ENCODE measurements at places on chromosomes 1 and 21.
A peak's percentile ranks its signal among the peaks of the same experiment; 100 is the strongest.

- no peak for DNase-seq
These were observed 86.6 kb downstream of the DMRTB1 start for GRCh38 chr1:53545663-53546408.

DNA sequence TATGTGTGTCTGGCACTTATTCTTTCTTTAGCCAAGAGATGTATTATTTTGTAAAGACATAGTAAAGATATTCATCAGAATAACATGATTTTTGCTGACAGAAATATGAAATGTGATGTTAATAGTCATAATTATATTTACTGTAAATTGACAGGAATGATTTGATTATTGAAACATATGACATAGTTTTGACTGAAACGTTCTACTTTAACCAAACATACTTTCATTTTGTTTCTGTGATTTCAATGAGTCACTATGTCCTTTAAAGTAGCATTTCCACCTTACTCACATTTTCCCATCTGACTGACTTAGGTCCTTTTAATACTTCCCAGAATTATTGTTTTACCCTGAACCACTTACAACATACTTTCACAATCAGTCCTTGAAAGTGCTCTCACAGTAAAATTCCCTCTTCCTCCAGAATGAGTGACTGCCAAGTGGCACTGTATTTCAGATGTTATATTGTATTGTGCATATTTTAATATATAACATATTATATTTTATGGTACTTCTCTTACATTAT lies 437.9 kb downstream of the NCAM2 start:
- no peak for DNase-seq

DNA sequence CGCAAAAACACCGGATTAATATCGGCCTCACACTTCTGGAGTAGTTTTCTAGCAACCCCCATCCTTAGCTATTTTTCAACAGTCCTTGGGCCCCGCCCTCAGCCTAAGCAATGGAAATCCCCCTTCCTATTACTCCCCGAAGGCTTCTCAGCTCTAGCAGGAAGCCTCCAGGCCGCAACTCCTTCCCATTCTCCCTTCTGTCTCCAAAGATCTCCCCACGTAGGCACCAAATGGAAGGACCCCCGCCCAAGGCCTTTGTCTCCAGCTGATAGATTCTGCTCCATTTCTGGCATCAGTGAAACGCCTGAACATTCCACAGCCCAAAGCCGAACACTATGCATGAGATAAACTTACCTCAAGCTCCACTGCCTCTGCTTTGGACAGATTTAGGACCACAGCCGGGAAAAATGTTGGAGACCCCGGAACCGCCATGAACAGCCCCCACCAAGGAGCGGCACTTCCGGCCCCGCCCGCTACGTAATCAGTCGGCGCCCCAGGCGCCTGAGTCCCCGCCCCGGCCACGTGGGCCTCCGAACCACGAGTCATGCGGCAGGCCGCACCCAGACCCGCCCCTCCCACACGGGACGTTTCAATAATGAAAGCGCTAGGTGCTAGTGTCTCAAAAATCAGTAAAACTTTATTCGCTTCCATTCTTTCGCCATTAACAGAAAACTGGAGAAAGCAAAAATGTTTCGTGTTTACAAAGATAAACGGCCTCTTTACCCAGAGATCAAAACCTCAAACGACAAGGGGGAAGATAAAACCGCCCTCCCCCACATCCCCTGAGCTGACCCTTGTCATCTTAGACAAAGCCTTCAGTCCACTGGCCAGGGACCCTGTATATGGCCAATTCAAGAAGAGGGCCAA lies at the start of gene NRAS:
Gene NRAS (minus strand): TSS at position 468 of the 867 bp plus-strand sequence. CDS start 611 bp downstream, outside the sequence.
- DNase-seq, result peak; percentile 91

- DNase-seq, result no peak
These were observed 615.5 kb upstream of the ADAMTS5 start for GRCh38 chr21:27582246-27582947.

- DNase-seq, result no peak
These were observed 1.2 kb downstream of the PTTG1IP start for GRCh38 chr21:44872323-44872648.

DNA sequence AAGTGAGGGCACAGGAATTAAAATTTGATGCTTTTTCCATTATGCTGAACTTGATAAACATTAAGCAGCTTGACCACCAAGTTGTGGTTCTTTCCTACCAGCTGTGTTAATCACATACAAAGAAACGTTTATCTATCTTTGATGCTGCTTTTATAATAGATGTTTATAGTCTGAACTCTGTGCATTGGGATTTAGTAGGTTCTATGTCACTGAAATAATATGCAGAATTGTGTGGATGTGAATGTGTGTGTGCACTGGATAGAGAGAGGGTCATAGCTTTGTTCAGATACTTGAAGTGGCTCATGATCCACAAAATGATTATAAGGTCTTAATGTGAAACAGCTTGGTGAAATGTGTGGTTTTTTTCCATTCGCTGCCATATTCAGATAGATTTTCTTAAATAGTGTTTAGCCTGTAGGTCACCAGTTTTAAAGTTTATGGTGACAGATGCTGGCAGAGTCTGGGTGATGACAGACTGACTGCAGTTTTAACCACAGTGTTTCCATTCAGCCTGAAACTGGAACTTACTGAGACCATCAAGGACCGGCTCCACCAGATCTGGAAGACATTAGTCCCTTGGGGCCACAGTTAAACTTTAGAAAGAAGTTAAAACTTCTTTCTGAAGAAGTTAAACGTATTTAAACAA lies 10.2 kb downstream of the DDI2 start:
- no peak for DNase-seq

- DNase-seq, result peak; percentile 35
These were observed 30.6 kb upstream of the CTPS1 start for GRCh38 chr1:40948741-40949443.

GRCh38 chr1:227322376-227322775 lies 4.1 kb upstream of the CDC42BPA start:
- DNase-seq, result no peak

DNA sequence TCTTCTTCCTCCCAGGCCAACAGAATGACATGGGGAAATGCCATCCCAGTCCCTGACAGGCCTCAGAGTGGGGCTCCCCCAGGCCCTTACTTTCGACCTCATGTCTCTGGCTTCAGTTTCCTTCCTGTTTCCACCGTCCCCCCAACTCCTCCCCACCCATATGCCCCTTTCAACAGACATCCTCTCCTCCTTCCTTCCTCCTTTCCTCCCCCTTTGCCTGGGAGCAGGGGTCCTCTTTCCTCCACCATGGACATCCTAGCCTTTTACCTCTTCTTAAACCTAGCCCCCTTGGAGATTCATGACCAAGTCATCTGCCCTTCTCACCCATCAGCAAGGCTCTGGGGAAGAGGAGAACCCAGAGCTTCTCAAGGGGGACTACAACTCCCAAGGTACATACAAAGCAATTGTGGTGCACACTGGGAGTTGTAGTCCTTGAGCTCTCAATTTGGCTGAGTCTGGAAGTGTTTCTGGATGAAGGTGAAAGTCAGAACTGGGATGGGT lies 4.0 kb downstream of the ZBTB7B start:
- peak; percentile 54 for DNase-seq

- no peak for DNase-seq
These were observed 36.2 kb downstream of the EPS15 start for GRCh38 chr1:51482881-51483280.

- no peak for DNase-seq
These were observed 1.9 kb downstream of the ETV3L start for GRCh38 chr1:157097692-157098091.

- no peak for DNase-seq
These were observed 680 bp downstream of the MAGOH start for GRCh38 chr1:53237638-53238037.

- DNase-seq, result peak; percentile 46
These were observed 65.9 kb downstream of the NDUFS5 start for GRCh38 chr1:39091845-39092645.

DNA sequence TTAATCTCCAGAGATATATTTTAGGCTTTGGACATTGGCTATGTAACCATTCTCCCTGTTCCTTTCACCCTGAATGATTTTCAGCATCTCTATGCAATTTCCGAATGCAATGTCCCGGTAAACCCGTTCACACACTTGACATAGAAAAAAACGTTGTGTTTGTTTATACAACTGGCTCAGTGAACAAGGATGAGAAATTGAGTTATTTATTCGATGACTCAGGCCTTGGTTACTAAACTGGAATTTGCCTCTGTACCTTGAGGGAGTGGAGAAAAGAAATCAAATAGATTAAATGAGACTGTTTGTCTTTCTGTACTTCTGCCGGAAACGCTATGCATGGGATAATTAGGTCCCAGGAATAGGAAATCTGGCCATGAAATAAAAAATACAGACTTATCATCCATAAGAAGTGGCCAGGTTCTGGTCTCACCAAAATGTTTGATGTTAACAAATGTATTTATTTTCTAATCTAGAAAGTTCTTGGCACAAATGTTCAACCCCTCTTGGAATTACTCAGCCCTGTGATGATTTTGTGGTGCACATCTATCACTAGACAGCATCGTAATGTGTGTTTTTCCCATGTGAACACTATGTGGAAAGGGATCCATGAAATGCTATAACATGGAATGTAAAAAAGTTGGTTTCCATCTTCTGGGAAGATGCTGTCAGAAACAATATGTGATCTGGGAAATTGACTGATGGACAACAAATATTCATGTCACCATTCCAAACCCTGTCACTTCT lies 253.9 kb downstream of the DUSP10 start:
- DNase-seq, result no peak

- no peak for DNase-seq
These were observed 49.8 kb downstream of the SLC35D1 start for GRCh38 chr1:67004176-67004575.

- DNase-seq, result no peak
These were observed 858.7 kb downstream of the USP25 start for GRCh38 chr21:16588433-16588860.

GRCh38 chr1:178408871-178409270 lies 87.9 kb downstream of the CLEC20A start:
- no peak for DNase-seq

- no peak for DNase-seq
These were observed 17.3 kb downstream of the LTN1 start for GRCh38 chr21:28975397-28975796.

- DNase-seq, result peak; percentile 18
These were observed 769 bp downstream of the NTPCR start for GRCh38 chr1:232951180-232951579.

- DNase-seq, result no peak
These were observed 650.0 kb downstream of the SMYD3 start for GRCh38 chr1:245856944-245857531.

- no peak for DNase-seq
These were observed 12.0 kb downstream of the OTUD3 start for GRCh38 chr1:19894218-19894617.

- no peak for DNase-seq
These were observed 147 bp downstream of the CLSTN1 start for GRCh38 chr1:9823693-9823942.

DNA sequence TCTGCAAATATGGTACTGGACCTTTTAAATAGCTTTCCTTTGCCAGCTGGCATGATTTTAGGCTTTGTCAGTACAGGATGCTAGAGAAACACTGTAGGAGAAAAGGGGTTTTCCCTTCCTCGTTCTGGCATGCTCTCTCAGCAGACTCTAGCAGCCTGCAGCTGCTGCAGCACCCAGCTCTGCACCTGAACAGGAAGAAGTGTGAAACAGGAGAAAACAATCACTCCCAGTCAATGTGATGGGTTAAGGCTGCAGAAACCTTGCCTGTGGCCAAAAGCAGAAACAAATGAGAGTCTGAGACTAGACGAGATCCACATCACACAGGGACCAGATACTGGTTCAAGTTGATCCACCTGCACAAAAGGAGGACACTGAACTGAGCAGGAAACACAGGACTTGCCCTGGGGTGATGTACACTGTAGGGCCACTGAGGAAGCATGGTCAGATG lies 21.2 kb downstream of the OVGP1 start:
- peak; percentile 75 for DNase-seq

DNA sequence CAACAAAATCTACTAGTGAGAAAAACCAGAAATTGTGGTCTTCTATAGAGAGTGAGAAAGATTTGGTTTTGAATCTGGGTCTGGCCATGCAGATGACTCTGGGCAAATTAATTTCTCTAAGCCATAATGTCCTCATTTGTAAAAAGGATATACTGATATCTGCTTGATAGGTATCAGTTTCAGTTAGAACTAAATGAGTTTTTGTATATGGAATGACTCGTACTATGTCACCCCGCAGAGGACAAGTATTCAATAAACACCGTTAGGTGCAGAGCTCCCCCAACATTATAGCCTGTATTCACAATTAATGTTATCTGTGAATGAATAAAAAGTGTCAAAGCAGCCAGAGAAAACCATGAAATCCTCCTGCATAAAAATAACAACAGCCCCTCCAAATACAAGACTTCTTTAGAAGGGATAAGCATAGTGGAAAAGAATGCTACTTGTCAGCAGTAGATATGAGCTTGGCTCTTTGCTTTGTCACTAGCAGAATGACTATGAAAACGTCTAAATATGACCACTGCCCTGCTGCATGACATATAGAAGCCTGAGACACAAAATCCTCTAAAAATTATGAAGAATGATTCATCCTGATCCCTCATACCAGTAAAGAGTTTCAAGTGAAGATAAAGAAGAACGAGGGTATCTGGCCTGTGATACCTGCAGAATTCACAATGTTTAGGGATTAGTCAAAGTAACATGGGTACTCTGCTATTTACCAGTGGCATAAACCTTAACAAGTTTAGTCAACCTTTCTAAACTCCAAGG lies 17.8 kb downstream of the SCAF4 start:
- no peak for DNase-seq

- DNase-seq, result no peak
These were observed 631.8 kb downstream of the AJAP1 start for GRCh38 chr1:5286244-5286643.

GRCh38 chr1:235513495-235514366 lies 9.5 kb upstream of the B3GALNT2 start:
- DNase-seq, result peak; percentile 56

DNA sequence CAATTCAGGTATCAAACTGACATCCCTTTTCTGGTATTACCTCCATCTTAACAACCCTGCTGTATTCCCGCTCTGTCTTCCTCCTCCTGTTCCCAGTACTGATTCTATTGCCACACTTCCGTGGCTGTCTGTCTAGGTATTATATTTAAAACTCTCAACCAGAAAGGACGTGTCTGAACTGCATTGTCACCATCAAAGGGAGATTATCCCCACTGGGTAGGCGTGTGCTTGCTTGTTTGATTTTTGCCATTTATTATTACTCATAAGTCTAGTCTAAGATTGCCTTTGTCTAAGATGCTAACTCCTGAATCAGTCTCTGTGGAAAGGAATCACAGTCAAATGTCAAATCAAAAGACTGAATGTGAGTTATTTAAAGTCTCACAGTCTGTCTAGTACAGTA lies 650.1 kb downstream of the KCNT2 start:
- no peak for DNase-seq

GRCh38 chr21:46452710-46453109 lies 6.0 kb upstream of the DIP2A start:
- DNase-seq, result no peak

GRCh38 chr1:33390542-33390941 lies 40.4 kb downstream of the PHC2 start:
- DNase-seq, result no peak
